Lower leg skin (tissue), 4 donors: ENCODE measurements at places on chromosomes 3 and 15.

DNA sequence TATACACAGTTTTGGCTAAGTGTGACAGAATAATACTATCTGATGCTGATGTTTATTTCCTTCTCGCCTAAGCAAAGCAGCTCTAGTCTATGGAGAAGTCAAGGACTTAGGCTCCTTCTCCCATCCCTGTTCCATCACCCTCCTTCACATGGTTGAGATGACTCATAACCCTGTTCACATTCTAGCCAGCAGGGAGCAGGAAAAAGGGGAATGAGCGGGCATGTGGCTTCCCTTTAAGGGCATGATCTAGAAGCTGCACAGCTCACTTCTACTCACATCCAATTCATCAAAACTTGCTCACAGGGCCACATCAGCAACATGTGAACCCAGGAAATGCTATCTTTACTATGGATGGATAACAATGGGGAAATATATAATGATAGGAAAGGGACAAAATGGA lies 40.9 kb downstream of the CBLB start:
- peak; percentile 33 for DNase-seq

- peak; percentile 85 for DNase-seq
Observed at GRCh38 chr15:39919411-39919747, 687 bp downstream of the GPR176 start.

- no peak for DNase-seq
Observed at GRCh38 chr3:127052121-127052561, 69.2 kb downstream of the PLXNA1 start.

- DNase-seq: no peak
Observed at GRCh38 chr3:101758224-101758623, 20.8 kb upstream of the NXPE3 start.

DNA sequence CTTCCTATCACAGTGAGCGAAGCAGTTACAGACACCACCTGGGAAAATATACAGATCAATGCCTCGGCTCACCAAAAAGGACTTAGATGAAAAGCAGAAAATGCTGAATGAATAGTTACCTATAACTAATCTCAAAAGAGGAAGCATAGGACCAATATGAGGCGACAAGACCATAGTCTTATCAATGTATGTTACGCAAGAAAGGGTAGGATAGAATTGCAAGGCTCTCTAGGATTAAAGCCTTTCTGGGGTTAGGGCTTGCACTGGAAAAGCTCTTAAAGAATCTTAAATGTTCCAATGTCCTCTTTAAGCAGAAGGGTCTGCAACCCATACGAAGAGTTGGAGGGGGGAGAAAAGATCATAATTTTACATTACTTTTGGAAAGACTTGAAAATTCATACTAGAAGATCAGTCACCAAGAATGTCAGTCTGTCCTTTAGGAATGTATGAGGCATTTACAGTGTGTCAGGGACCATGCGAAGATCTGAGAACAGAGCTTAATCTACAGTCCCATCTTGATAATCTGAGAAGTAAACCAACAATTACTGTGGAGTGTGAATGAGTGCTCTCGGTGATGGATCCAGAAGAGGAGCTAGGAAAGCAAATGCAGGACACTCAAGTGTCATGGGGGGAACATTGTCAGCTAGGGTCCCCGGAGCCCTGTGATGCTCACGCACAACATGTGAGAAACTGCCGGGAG lies 185.9 kb downstream of the GREM1 start:
- DNase-seq: no peak

DNA sequence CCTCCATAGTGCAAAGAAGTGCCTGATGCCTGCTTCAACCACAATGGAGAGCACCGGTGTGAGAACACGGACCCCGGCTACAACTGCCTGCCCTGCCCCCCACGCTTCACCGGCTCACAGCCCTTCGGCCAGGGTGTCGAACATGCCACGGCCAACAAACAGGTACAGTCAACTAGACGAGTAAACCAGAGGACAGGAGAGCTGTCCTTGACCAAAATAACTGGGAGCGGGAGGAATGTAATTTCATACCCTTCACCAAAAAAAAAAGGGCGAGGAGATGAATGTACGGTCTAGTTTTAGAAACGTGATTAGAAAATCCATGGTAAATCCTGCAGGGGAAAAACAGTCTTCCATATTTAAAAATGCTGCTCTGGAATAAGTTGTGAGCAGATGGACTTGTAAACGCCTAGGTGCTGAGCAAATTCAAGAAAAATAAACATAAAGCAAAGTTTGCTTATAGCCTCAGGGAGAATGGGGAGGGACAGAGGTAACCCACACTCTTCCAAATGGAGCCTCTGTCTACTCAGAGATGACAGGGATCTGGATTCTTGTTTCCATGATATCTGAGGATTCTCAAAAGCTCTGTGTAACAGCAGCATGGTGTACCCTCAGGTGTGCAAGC lies 8.4 kb downstream of the THBS1 start:
- DNase-seq: no peak

DNA sequence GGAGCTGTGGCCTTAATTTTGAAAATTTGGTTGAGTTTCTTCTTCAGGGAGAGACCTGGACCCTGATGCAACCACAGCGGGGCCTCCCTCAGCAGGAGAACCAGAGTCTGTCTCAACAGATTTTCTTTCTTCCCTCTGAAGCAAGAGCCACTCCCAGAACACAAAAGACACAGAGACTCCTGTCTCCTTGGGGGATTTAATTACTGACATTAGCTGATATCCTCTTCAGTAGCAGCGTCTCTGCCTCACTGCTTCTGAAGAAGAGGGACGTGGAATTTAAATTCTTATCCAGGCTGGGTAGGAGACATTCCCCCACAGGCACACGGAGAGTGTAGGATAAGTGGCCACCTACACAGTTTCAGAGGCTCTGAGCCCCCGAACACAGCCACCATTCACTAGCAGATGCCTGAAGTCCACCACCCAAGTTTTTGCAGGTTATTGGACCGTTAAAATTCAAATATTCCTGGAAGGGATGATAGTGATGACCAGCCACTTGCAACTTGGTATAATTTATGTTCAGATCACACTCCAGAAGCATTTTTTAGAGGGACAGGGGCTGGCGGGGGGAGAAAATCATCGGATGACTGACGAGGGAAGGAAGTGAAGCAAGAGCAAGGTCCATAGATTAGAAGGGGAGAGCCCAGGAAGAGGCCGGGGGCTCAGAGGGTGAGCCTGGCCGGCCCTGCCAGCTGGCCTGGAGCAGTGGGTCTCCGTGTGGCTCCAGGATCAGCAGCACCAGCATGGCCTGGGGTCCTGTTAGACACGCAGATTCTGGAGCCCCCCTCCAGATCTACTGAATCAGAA lies 109.7 kb downstream of the BDH1 start:
- no peak for DNase-seq
